ENCODE measurements at places on chromosomes 6 and 20.

DNA sequence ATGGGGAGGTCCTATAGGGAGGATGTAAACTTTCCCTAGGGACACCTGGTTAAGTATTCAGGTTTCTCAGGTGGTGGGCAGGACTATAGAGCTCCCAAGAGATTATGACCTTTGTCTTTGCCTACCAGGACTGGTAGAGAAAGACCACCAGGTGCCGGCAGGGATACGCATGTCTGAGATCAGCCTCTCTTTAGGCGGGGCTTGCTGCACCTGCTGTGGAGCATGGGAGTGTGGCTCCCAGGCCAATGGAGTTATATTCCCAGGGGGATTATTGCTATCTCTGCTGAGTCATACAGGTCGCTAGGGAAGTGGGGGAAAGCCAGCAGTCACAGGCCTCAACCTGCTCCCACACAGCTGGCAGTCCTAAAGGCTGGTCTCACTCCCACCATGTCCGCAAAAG is 280.5 kb upstream of the MMS22L start:
- DNase-seq, result peak; percentile 3

- no peak for DNase-seq
Measured at GRCh38 chr20:44475372-44475693, 341 bp upstream of the TTPAL start.

DNA sequence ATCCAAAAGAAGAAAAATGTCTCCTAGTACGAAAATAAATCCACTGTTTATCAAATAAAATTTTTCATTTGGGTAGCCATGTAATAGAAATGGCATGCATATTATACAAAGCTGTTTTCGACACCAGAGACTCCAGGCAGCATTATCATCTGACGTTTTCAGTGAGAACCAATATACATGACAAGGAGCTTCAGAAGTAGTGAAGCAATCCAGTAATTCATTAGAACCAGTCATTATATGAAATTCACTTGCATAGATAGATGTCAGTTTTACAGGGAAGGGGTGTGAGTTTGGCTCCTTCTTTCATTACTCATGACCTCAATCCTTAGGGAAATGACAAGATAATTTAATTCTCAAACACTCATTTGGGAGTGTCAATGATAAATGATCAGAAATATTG is 14.7 kb downstream of the HTR1B start:
- DNase-seq, result no peak

DNA sequence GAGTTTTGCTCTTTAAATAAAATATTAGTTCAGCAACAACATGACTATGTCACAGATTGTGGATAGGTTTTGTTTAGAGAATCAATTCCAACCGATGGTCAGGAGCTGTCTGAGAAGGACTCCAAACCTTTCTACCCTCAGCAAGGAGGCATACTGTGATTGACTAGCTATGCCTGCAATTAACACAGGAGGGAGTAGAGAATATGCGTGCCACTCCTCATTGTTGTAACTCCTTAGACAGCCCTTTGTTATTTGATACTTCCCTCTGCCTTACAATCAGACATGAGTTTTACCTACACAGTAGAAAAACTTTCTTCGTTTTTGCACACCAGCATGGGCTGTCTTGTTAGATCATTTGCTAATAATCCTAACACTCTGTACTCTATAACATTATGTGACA is 796.5 kb downstream of the PRIM2 start:
- no peak for DNase-seq

DNA sequence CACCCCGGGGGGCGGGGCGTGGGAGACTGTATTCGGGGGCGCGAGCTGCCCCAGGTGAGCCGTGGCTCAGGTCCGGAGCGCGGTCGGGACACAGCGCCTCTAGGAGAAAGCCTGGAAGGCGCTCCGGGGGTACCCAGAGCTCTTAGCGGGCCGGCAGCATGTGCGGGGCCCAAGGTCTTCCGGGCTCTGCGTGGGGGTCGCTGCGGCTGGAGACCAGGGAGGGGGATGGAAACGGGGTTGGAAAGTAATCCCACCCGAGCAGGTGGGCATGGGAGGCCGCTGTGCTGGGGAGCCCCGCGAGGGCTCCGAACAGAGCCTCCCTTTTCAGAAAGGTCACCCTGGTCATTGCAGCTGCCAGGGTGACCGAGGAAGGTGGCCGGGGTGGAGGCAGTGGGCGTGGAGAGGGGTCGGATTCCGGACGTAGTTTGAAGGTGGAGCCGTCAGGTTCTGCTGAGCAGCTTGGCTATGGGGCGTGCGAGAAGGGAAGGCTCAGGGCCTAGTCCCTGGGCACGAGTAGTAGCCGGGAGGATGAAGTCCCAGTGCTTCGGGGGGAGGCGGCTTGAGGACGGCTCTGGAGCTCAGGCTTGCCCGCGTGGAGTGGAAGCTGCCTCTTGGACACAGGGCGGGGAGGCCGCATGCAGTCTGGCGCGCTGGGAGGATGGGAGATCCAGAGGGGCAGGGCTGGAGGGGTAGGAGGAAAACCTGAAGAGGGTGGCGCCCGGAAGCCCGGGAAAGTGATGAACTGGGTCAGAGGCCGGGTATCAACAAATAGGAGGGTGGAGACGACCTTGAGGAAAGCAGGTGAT is at the start of gene SIRT5:
SIRT5 (plus strand) TSS at position 31 of the 806 bp plus-strand sequence. CDS start 9,510 bp downstream, outside the sequence.
- peak; percentile 92 for DNase-seq

All from NB4 (cell line).